ENCODE measurements at places on chromosomes 2 and 18.

GRCh38 chr2:60105906-60106305 is 447.5 kb downstream of the BCL11A start:
- no peak overlapping the region for H3K4me3 ChIP-seq
- no peak for DNase-seq
- no peak overlapping the region for H3K27ac ChIP-seq

- H3K36me3 ChIP-seq: no peaks in the 10 kb centered on the region
- H3K27ac ChIP-seq: no peak overlapping the region
- peaks cover 4% of the 10 kb centered on the region for H3K4me1 ChIP-seq
- H3K4me3 ChIP-seq: no peak overlapping the region
Observed at GRCh38 chr2:25125976-25126375, 42.4 kb downstream of the POMC start.

GRCh38 chr2:160289831-160290230 is 89.8 kb upstream of the ITGB6 start:
- peaks cover 7% of the 10 kb centered on the region for H3K4me1 ChIP-seq
- no peak for DNase-seq
- H3K27me3 ChIP-seq: no peaks in the 10 kb centered on the region
- no peak overlapping the region for H3K4me3 ChIP-seq
- peaks cover 35% of the 10 kb centered on the region for H3K36me3 ChIP-seq

DNA sequence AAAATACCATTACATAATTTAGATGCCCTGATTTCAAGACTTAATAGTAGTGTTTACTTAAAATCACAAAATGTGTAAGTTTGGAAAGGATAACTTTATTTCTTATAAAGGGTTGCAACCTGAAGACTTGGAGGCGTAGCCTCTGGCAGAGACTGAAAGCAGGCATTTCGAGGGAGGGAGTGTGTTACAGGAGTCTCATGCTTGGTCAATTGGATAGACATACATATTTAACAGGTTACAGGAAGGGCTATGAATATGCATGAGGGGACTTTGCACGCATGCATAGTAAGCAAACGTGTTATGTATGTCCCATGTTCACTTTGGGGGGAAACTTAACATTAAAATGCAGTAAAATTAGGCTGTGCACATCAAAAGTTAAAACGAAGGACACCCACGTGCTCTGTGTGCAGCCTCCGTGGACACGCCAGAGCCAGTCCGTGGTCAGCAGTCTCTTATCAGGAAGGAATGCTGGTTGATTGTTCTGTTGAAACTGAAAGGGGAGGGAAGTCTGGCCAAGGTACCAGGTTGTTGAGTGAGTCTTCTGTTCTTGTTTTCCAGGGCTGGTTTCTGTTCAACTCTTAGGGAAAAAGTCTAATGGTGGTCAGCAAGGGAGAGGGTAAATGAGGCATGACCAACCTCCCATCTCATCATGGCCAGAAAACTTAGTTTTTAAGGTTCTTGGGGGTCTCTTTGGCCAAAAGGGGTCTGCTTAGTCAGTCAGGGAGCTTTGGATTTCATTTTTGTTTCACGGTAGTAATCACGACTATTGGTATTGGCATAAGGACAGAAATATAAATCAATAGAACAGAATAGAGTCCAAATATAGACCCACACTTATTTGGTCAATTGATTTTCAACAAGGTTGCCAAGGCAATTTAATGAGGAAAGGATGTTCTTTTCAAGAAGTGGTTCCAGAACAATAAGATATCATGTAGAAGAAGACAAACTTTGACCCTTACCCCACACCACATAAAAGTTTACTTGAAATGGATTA is 121.9 kb downstream of the MCFD2 start:
- no peak overlapping the region for H3K27ac ChIP-seq
- no peak overlapping the region for H3K4me3 ChIP-seq
- no peaks in the 10 kb centered on the region for H3K36me3 ChIP-seq
- peaks cover 45% of the 10 kb centered on the region for H3K27me3 ChIP-seq
- no peaks in the 10 kb centered on the region for H3K4me1 ChIP-seq
- no peak for DNase-seq

GRCh38 chr2:201349601-201350000 is 7.5 kb downstream of the FLACC1 start:
- no peaks in the 10 kb centered on the region for H3K27me3 ChIP-seq
- H3K36me3 ChIP-seq: peaks cover 6% of the 10 kb centered on the region
- H3K4me1 ChIP-seq: peaks cover 2% of the 10 kb centered on the region
- no peak overlapping the region for H3K27ac ChIP-seq
- DNase-seq: no peak

- H3K36me3 ChIP-seq: no peaks in the 10 kb centered on the region
- H3K4me1 ChIP-seq: no peaks in the 10 kb centered on the region
- H3K4me3 ChIP-seq: no peak overlapping the region
- H3K27me3 ChIP-seq: no peaks in the 10 kb centered on the region
- DNase-seq: peak; percentile 38
Observed at GRCh38 chr2:233477548-233478433, 88.8 kb downstream of the USP40 start.

GRCh38 chr2:30231996-30232800 is 864 bp downstream of the LBH start:
- H3K27ac ChIP-seq: peak overlapping the region; percentile 72
- peak overlapping the region; percentile 73 for H3K4me3 ChIP-seq
- H3K27me3 ChIP-seq: peaks cover 12% of the 10 kb centered on the region
- peak; percentile 91 for DNase-seq

GRCh38 chr2:136207030-136207623 is 89.2 kb upstream of the CXCR4 start:
- H3K4me3 ChIP-seq: no peak overlapping the region
- H3K27ac ChIP-seq: no peak overlapping the region
- peaks cover 10% of the 10 kb centered on the region for H3K4me1 ChIP-seq
- H3K36me3 ChIP-seq: peaks cover 18% of the 10 kb centered on the region
- no peaks in the 10 kb centered on the region for H3K27me3 ChIP-seq

DNA sequence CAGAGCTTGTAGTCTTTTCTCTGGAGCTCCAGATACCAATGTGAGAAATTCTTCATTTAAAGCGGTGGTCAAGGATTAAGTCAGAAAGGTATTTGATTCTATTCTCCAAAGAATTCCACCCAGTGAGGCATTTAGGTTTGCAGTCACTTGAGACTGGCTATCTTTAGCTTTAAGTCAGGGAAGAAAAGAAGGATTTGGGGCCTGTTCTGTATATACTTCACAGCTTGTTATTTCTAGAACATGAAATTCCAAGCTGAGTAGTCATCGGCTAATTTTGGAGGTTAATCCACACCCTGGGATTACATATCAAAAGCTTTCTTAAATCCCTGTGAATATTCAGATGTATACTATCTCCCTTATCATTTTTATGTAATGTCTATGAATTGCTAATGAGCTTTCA is 39.4 kb downstream of the MYOM1 start:
- DNase-seq: no peak
- H3K27me3 ChIP-seq: no peaks in the 10 kb centered on the region
- no peak overlapping the region for H3K27ac ChIP-seq
- H3K4me1 ChIP-seq: no peaks in the 10 kb centered on the region

DNA sequence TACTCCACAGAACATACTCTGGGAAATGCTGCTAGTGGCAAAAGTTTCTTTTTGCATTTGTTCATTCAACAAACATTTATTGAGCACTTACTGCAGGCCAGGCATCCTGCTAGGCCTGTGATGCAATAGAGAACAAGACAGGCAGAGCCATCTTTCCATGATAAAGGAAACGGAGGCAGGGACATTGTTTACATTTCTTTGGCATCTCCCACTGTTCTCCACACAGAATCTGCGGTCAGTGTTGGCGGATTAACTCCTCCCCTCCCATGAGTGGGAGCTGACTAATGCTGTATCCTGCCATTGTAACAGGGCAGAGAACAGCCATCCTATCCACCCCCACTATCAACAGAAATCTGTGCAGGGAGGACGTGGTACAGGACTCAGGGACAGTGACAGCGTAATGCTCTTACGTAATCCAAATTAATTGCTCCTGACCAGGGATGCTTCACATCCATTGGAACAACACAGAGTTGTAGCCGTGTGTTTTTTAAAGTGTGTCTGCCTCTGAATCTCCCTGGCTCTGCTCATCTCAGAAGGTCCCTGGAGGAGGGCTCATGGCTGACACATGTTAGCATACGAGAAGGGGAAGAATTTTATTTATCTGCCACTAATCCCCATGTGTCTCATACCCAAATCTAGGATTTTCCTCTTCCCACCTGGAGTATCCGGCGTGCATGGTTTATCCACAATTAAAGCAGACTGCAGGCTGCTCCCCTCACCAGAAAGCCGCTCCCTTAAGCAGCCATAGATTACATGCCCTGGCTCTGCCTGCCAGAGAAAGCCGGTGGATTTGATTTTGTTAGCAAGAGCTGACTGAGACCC is 32.3 kb downstream of the STEAP3 start:
- no peaks in the 10 kb centered on the region for H3K4me1 ChIP-seq
- no peak for DNase-seq
- H3K27me3 ChIP-seq: no peaks in the 10 kb centered on the region
- no peak overlapping the region for H3K27ac ChIP-seq
- no peak overlapping the region for H3K4me3 ChIP-seq

- no peak for DNase-seq
- H3K36me3 ChIP-seq: peaks cover 59% of the 10 kb centered on the region
- H3K27ac ChIP-seq: peak overlapping the region; percentile 62
- no peaks in the 10 kb centered on the region for H3K27me3 ChIP-seq
Observed at GRCh38 chr2:69931832-69932595, 17.1 kb downstream of the MXD1 start.

GRCh38 chr2:118968042-118968441 is 26.0 kb downstream of the MARCO start:
- H3K4me3 ChIP-seq: no peak overlapping the region
- no peak overlapping the region for H3K27ac ChIP-seq
- no peak for DNase-seq
- H3K36me3 ChIP-seq: no peaks in the 10 kb centered on the region

DNA sequence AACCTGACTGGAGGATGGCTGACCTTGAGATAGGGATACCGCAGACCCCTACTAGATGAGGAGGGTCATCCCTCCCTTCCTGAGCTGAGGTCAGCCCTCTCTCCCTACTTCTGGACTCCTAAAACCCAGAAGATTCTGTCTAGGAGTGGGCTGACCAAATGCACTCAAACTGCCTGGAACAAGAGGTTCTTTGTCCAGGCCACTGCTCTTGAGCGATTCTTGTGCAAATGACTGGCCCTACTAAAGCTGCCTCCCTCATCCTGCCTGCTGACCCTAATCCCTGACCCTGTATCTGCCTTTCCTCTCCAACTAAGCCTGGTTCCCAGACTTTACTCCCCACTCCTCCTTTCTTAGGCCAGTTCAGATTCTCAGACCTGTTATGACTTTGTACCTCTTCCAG is 56.2 kb downstream of the EFR3B start:
- H3K36me3 ChIP-seq: peaks cover 2% of the 10 kb centered on the region
- no peaks in the 10 kb centered on the region for H3K4me1 ChIP-seq
- no peak for DNase-seq
- H3K27ac ChIP-seq: no peak overlapping the region

DNA sequence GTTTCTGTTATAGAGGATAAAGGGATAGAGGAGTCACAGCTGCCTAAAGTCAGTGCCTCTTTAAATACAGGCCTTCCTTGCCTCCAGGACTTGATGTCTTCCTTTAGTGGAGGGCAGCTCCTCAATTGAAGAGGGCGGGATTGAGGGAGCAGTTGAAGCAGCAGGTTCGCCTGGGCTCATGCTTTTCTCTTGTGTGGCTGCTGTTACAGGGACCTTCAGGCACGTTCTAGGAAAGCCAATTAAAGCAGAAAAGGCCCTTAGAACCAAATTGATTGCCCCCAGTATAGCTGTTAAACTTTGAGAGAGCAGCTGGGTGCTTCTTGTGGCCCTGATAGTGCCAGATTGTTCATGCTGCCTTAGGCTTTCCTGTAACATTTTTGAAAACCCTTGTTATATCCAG is 42.0 kb upstream of the LTBP1 start:
- peaks cover 6% of the 10 kb centered on the region for H3K27me3 ChIP-seq
- H3K4me1 ChIP-seq: no peaks in the 10 kb centered on the region
- H3K27ac ChIP-seq: no peak overlapping the region
- no peak overlapping the region for H3K4me3 ChIP-seq
- DNase-seq: no peak
- H3K36me3 ChIP-seq: no peaks in the 10 kb centered on the region

DNA sequence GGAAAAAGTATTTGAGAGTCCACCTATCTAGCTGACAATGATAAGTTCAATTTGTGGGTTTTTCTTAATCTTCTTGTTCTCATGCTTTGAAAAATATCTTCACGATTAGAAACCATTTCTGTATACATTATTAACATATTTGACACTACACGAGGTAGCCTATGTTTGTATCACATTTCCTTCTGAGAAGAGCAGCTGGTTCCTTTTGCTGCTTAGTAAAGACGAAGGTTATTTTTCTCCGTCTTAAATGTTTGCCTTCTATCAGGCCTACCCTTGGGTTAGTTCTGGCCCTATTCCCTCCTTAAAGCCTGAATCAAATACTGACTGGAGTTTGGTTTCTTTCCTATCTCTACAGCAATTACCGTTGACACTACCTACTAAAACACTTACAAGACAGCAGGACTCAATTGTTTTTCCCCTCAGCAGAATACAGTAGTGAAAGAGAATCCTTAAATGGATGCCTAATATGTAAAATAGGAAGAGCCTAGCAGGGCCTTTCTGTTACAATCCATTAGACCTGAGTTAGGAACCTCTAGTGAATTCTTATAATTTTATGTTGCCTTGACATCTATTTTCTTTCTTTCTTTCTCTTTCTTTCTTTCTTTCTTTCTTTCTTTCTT is 790.4 kb downstream of the EPHA4 start:
- H3K27ac ChIP-seq: no peak overlapping the region
- no peak for DNase-seq
- no peak overlapping the region for H3K4me3 ChIP-seq
- H3K27me3 ChIP-seq: no peaks in the 10 kb centered on the region

DNA sequence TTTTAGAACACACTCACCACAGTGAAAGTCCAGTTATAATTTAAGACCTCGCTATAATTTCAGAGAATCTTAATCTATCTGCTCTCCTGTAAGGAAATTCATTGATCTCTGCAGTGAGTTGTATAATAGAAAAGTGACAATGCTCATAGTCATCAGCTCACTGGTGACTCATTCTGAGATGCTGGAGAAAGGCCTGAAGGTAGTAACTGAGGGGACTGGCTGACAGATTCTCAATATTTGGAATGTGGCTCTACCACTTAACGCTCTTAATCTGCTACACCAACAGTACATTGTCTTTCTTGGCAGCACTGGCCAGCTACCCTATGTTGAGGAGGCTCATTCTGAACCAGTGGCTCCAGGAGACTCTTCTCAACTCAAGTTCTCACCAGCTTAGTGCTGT is 246.1 kb downstream of the RPRM start:
- H3K4me3 ChIP-seq: no peak overlapping the region
- peaks cover 4% of the 10 kb centered on the region for H3K36me3 ChIP-seq
- H3K27ac ChIP-seq: no peak overlapping the region

GRCh38 chr2:236584521-236585384 is 15.1 kb downstream of the ACKR3 start:
- no peak overlapping the region for H3K27ac ChIP-seq
- H3K4me3 ChIP-seq: no peak overlapping the region
- no peaks in the 10 kb centered on the region for H3K27me3 ChIP-seq
- H3K4me1 ChIP-seq: no peaks in the 10 kb centered on the region

All from activated CD8-positive, alpha-beta memory T cell treated with anti-CD3 and anti-CD28 coated beads, Interleukin-2, amount 10 ng/mL, durations not matched to agents 7 days and 5 days (primary cell).